Parietal lobe (tissue), 2 donors: ENCODE measurements at places on chromosomes 6 and 20. TPM values are rescaled to one million over a fixed set of nuclear protein-coding genes. Genes with fewer than 3 reads are reported as not detected.

The LAMA4 gene
- total RNA-seq: 26.0 TPM

The SMIM29 gene
- 19.7 TPM for total RNA-seq

The DYNLT1 gene
- 54.1 TPM for total RNA-seq

The ZNF391 gene
- total RNA-seq: 5.3 TPM

The CFB gene
- total RNA-seq: 1.9 TPM

The KIF25 gene
- not detected for total RNA-seq

The MCCD1 gene
- not detected for total RNA-seq

The MLN gene
- total RNA-seq: not detected

The BLOC1S5 gene
- total RNA-seq: 19.7 TPM

The TRDN gene
- total RNA-seq: not detected

The TAGAP gene
- 0.94 TPM for total RNA-seq
